ENCODE measurements at places on chromosomes 3 and 15.

DNA sequence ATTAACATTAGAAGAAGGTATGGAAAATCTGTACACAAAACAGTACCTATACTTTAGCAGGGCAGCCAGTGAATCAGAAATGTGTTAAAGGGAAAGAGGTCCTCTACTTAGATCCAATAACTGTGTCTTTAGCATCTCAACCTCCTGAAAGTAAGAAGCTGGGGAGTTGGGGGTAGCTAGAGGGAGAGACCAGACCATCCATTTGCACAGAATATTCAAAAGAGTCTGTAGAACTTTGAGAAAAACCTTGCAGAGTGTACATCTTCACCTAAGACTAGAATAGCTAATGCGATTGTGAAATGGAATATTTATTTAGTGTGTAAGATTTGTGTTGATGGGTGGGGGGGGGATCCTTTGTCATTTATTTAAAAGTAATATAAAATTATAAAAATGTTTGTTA, 124.8 kb downstream of the RBPMS2 start:
- no peak for DNase-seq

GRCh38 chr3:184741798-184742675, 30.2 kb upstream of the MAGEF1 start:
- no peak for DNase-seq

- DNase-seq, result no peak
These were observed 24.5 kb upstream of the GOLGA6C start for GRCh38 chr15:75233504-75234190.

DNA sequence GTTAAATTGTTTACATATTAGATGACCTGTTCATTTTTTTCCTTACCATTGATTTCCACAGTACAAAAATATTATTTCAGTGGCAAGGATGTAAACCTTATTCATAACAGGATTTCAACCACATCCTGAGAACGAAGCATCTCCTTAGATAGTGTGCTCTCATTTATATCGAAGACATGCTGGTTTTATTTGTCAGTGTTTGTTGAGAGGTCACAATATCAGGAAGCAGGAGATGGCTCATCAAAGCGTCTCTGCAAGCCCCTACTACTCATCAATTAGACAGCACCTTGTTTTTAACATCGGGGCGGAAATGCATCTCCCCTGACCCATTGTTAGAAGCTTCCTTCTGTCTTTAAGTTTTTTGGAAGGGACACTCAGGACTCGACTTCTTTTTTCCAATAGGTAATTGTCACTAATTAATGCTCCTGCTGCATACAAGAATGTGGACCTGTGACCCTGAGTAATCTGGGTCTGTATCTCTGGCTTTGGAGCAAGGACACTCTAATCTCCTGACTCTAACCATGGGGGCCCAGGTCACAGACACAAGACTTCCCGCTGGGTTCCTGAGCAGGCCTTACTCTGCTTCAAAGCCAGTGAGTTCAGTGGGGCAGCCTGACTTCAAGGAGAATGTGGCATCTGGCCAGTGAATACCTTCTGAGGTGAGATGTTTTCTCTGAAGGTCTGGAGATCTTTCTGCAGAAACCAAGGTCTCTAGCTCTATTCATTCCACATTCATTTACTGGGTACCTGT, 50.3 kb downstream of the MECOM start:
- no peak for DNase-seq

- peak; percentile 27 for DNase-seq
These were observed 82.6 kb upstream of the ATP11B start for GRCh38 chr3:182710557-182711157.

DNA sequence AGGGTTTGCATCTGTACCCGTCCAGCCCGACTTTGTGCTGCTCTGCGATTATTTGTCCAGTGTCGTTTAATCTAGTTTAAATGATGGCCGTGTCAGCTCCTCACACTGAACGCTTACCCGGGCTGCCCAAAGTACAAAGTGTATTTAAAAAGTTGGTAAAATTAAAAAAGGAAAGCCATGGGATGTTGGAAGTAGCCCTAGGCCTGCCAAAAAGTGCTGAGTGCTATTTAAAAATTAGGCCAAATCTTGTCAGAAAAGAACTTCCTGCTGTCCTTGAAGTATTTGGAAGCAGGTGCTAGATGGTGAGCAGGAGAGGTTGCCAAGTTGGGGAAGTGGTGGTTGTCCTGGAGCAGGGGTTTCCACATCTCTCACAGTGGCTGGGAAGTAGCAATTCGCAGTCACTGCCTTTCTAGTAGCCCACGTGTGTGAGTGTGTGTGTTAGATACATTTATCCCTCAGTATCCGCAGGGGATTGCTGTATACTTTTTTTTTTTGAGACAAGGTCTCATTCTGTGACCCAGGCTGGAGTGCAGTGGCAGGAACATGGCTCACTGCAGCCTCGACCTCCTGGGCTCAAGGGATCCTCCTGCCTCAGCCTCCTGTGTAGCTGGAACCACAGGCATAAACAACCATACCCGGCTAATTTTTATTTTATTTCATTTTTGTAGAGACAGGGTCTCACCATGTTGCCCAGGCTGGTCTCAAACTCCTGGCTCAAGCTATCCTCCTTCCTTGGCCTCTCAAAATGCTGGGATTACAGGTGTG, 664 bp downstream of the PPCDC start:
- DNase-seq, result peak; percentile 50

GRCh38 chr15:39788800-39789565, 6.3 kb upstream of the FSIP1 start:
- DNase-seq, result no peak

GRCh38 chr3:188179006-188179966, 25.3 kb downstream of the LPP start:
- no peak for DNase-seq

- peak; percentile 96 for DNase-seq
These were observed 40.1 kb downstream of the CDCP1 start for GRCh38 chr3:45105855-45106671.

GRCh38 chr15:36334059-36334458, 245.4 kb upstream of the CDIN1 start:
- DNase-seq, result peak; percentile 88

GRCh38 chr15:45550436-45550835, 27.9 kb upstream of the SLC30A4 start:
- DNase-seq, result peak; percentile 21

- no peak for DNase-seq
These were observed 10.0 kb downstream of the NT5DC2 start for GRCh38 chr3:52523386-52524257.

GRCh38 chr15:49323207-49323606, 99.8 kb upstream of the FGF7 start:
- DNase-seq, result no peak

GRCh38 chr3:178381971-178382448, 154.2 kb upstream of the KCNMB2 start:
- DNase-seq, result no peak

- DNase-seq, result peak; percentile 51
These were observed 86.4 kb downstream of the TIGIT start for GRCh38 chr3:114380233-114380651.

- no peak for DNase-seq
These were observed 90.4 kb downstream of the TBC1D2B start for GRCh38 chr15:77986891-77987764.

DNA sequence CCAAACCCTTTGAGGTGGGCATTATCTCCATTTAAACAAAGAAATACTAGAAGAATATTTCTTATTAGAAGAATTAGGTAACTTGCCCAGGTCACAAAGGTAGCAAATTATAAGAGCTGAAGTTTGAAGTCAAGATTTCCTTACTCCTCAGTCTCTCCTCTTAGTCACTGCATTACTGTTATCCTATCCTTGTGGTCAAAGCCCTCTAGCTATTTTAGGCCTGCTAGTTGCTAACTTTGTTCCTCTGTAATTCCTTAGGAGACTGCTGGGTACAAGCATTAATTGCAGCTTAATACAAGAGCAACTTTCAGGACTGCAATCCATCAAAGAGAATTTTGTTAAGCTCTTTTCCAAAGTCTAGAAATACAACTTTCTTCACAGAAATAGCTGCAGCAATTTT, 528.2 kb downstream of the ZIC1 start:
- DNase-seq, result no peak

- DNase-seq, result no peak
These were observed 6.5 kb downstream of the NT5DC2 start for GRCh38 chr3:52527039-52527731.

DNA sequence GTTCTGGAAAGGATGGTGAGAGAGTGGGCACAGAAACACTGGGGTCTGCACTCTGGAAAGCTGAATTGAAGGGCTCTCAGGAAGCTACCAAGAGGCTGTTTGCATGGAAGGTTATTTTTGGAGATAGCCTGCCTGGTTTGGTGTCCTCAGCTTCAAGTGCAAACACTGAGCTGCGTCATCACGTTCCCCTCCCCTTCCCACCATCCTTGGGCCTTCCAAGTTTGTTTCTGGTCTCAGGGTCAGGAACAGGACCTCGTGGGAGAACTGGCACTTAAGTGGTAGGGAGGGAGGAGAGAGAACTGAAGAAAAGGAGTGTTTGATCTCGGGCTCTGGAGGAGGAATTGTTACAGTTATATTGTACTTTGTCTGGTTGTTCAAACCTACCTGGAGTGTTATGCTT, 10.6 kb downstream of the ST6GAL1 start:
- DNase-seq, result no peak

- DNase-seq, result peak; percentile 51
These were observed 208.1 kb upstream of the NR2F2 start for GRCh38 chr15:96122077-96123027.

DNA sequence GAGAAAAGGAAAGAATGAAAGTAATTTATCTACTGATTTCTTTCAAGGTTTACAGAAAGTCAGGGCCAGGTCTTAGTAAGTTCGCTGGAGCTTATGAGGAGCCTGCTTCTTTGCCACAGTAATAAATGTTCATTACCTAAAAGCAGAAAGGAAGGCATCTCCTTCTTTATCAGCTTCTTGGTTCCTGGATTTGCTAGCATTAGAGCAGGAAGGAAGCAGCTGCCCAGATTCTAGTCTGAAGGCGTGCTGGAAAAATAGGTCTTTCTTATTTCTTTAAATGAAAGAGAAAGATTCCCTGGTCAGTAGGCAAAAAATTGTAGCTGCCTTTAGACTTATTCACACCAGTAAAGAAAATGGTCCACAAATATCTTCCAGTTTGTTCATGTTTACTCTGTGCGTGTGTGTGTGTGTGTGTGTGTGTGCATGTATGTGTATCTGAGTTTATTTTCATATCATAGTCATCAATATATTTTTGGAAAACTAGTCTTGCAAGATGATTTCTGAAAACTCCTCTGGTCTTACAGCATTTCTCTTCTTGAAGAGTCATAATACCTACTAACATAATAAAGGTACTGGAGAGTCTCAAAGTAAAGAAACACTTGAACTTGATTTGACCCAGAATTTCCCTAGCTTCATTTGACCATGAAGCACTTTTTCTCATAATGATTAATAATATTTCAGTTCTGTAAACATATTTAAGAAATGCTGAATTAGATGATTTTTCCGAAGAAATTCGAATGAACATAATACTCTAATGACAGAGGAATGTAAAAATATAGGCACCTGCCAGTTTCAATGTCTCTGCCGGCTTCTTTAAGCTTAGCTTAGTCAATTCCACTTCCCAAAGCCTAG, 255.3 kb upstream of the ZPLD1 start:
- DNase-seq, result no peak

- peak; percentile 85 for DNase-seq
These were observed 1.9 kb upstream of the ARL6IP5 start for GRCh38 chr3:69082805-69083204.

- DNase-seq, result peak; percentile 88
These were observed 79.1 kb downstream of the FOXP1 start for GRCh38 chr3:71504250-71505036.

DNA sequence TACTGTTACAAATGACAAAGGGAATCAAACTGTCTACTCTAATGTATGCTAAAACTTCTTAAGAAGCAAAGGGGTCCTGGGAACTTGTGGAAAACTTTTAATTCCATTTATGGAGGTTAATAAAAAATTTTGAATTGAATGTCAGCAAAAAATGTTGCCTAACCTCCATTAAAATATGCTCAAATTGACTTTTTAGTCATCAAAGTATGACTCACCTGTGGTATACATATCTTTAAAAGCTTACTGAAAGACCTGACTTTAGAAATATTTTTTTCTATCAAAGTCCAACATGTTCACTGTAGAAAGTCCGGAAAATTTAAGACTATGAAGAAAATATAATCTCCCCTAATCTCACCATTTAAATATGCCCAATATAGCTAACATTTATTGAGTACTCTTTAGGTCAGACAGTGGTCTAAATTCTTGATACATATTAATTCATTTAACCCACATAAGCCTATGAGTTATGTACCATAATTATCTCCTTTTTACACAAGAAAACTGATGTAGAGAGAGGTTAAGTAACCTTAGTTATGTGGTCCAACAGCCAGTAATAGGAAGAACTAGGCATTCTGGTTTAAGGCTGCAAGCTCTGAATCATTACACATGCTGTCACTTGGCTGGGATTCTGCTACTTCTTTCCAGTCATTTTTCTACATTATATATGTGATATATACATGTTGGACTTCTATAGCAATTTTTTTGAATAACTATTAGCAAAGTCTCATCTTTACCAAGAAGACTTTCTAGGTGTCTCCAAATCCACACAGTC, 83.6 kb downstream of the PDZRN3 start:
- no peak for DNase-seq

GRCh38 chr3:69442771-69443311, 57.0 kb upstream of the FRMD4B start:
- DNase-seq, result no peak

- DNase-seq, result no peak
These were observed 59.9 kb downstream of the FOXP1 start for GRCh38 chr3:71523628-71524027.

DNA sequence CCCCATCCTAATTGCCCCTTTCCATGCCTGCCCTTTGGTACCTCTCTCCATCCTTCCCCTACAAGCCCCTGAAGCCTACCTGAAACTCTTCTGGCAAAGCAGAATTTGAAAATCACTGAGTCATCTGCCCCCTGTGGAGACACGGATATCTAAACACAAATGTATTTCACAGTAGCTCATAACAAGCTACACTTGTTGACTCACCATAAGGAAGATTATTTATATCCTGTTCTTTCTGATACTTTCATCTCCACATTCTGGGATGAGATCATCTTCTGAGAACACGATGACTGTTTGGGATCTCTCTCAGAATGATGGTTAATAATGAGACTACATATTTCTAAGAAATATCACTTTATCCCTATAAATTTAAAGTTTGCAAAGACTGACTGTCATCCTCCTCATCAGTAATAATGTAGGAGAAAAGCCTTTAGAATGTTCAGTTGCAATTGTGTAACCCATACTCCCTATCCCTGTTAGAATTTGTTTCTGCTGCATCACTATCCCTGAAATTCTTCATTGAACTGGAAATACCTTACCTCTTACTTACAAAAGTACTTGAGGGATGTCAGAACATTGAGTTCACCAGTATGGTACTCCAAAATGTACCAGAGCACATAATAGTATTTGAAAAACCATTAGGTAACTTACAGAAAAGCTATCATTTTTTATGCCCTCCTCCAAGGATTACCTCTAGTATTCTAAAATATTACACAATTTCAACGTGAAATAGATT, 116.1 kb upstream of the IL12A start:
- peak; percentile 93 for DNase-seq
